Fibroblast of skin of right biceps (primary cell): ENCODE measurements at places on chromosomes 1 and 21.
A peak's percentile ranks its signal among the peaks of the same experiment; 100 is the strongest.

GRCh38 chr1:175399795-175400194 lies 207.2 kb upstream of the KIAA0040 start:
- DNase-seq, result no peak

DNA sequence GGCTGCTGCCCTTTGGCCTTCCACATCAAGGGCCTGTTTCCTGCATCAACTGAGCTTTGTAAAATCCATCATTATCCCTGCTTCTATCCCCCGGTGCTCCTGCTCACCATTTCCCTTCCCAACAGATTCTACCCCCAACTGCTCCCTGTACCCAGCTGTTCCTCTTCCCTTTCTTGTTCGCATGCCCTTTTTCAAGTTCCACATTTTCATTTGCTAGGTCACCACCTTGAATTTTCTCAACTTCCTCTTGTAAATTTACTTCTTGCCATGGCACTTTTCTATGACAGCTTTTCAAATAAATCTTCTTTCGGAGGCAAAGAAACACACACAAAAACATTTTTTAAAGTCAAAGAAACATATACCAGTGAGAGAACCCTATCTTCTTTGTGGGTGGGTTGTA lies 330.5 kb upstream of the ADGRL2 start:
- DNase-seq, result no peak

DNA sequence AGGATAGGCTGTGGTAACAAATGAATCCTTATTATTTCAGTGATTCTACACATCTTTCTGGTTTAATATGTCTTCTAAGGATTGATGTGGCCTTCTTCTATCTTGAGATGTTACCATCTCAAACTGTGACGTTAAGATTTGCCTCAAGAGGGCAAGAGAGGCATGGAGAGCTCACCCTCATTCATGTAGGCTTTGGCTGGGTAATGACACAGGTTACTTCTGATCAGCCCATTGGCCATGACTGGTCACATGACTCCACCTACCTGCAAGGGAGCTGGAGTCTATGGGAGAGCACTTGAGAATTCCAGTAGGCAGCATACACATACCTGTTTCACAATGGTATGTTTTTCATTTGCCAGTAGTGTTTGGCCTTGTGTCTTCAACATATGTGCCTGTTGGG lies 30.0 kb downstream of the CACHD1 start:
- DNase-seq, result no peak

DNA sequence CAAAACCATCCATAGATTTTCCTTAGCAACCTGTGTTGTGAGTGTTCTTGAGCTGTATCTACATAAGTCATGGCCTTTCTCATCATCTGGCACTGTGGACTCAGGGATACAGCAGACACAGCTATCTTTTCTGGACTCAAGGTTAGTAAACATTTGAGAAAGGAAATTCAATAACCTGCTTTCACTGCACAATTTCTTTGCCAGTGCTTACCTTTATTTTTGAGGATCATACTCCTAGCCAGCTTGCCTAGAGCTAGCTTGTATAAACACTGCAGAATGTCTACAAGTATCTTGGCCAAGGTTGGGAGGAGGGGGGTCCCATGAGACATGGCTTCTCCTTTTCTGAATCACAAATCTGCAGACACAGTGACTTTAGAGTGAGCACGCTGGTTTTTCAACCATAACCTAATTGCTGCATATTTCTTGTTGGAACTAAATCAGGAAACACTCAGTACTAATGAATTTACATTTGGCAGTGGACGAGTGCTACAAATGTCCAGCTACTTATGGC lies 27.2 kb downstream of the ADAMTS5 start:
- peak; percentile 91 for DNase-seq

DNA sequence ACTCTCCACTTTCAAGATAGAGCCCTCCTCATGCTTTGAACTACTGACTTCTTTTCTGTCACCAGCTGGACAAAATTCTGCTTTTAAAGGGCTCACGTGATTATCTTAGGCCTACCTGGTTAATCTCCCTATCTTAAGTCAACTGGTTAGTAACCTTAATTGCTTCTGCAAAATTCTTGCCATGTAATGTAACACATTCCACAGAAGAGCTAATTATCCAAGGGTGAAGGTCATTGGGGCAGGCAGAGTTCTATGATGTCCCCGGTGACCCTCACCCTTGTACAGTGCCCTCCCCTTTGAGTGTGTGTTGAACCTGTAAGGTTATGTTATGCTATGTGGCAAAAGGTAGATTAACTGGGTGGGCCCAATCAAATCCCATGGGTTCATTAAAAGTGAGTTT lies 25.2 kb upstream of the FOXE3 start:
- DNase-seq, result no peak

DNA sequence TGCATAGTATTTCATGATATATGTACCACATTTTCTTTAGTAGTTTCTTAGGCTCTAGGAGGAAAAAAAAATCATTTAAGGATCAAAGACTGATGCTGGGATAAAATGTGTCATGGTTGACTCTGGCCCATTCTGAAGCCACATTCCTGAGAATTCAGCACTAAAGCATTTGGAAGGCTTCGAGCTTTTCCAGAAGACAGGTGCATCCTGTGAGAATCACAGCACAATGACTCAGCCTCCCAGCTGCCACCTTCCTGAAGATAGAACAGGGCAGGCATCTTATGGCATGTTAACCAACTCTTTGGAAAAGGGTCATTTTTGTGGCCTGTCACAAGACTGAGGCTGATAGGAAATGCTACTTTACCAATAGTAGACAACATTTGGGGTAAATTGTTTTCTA lies 359.9 kb downstream of the PCP4 start:
- DNase-seq, result no peak

- no peak for DNase-seq
Measured at GRCh38 chr1:223266632-223267172, 97.3 kb downstream of the SUSD4 start.

- no peak for DNase-seq
Measured at GRCh38 chr1:41668967-41669366, 184.5 kb upstream of the EDN2 start.

- DNase-seq, result peak; percentile 15
Measured at GRCh38 chr1:17624611-17625233, 85.2 kb downstream of the ARHGEF10L start.

DNA sequence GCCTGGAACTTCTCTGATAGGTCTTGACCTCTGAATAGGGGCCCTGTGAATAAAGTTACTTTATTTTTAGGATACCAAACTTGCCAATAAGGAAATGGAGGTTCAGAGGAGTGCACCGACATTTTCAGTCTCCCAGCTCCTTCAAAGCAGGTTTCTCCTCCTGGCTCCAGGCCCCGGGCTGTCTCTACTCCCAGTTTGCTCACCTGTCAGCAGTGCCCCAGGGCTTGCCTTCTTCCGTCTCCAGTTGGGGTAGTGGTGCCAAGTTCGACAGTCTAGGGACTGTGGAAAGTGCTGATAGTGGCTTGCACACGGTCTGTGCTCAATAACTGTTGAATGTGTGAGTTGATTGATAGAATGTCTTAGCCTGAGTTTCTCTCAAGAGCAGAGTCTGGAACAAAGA lies 149.2 kb downstream of the ACTL8 start:
- no peak for DNase-seq

DNA sequence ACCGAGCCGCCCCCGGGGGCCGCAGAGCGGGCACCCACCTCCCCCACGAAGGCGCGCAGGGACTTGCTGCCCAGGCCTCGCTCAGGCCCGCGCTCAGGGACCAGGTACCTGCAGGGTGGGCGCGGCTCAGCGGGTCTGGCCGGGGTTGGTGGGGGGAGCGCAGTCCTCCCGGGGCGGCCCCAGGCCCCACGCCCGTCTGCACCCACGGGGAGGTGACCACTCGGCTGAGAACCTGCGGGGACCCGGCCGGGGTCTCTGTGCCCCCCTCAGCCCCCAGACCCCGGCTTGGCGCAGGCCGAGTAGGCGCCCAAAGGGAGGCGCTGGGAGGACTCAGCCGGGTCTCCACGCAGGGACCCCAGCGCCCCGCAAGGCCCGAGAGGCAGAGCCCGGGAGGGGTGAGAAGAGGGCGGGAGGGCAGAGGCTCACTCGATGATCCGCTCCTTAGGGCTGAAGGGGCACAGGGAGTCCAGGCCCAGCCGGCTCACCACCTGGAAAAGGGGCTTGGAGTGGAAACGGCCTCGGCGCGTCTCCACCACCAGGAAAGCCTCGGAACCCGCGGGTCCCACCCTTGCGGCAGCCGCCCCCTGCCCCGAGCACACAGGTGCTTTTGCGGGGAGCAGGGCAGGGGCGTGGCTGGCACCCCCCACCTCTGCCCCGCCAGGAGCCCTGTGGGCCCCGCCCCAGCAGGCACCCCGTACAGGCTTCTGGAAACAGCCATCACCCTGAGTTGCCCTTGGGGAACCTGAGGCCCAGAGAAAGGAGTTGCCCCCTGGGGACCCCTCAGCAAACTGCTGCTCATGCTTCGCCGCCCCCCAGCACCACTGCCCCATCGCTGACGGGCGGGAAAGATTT lies 9.3 kb downstream of the FTCD start:
- no peak for DNase-seq

GRCh38 chr1:50929376-50929958 lies 30.6 kb downstream of the FAF1 start:
- DNase-seq, result peak; percentile 33

GRCh38 chr21:44052830-44053226 lies 40.7 kb downstream of the TRAPPC10 start:
- DNase-seq, result no peak

GRCh38 chr1:26858891-26859640 lies 3.9 kb upstream of the SFN start:
- no peak for DNase-seq

GRCh38 chr1:4621646-4622045 lies 32.8 kb upstream of the AJAP1 start:
- DNase-seq, result no peak

GRCh38 chr1:223748773-223749733 lies 36.7 kb downstream of the CAPN2 start:
- DNase-seq, result peak; percentile 62

GRCh38 chr1:181174861-181175260 lies 86.4 kb downstream of the IER5 start:
- no peak for DNase-seq

DNA sequence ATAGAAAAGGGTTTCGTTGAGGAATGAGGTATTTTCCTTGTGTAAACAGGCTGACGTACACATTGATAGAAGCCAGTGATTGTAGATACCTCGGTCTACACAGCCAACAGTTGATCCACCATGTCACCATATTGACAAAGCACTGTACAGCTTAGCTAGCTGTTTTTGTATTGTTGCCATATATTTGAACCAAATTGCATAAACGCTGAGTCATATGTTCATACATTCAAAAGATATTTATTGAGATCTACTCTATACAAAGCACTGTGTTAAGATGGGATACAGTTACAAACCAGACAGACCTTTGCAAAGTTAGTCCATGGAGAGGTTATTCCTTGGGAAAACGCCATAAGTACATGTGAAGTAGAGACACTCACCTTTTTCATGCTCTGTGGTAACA lies 132.4 kb upstream of the ATP1B1 start:
- DNase-seq, result no peak

DNA sequence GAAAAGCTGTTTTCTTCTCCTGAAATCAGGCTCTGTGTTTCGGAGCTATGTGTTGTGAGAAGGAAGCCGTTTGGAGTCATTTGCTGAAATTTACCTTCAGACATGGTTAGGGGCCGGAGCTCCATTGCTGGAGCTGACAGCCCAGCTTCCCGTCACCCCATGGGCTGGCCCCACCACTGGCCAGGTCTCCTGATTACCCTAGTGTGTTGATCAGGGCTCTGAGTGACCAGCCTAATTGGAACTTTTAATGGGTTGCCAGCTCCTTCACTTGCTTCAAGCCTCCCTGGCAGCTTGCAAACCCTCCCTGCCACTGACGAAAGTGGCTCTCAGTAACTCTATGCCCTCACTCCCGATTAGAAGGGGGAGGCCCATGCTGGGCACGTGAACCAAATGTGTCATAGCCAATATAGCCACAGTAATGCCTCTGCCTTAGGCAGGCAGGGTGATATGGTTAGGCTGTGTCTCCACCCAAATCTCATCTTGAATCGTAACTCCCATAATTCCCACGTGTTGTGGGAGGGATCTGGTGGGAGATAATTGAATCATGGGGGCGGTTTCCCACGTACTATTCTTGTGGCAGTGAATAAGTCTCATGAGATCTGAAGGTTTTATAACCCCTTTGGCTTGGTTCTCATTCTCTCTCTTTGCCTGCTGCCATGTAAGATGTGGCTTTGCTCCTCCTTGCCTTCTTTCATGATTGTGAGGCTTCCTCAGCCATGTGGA lies 224.1 kb downstream of the TRABD2B start:
- no peak for DNase-seq

DNA sequence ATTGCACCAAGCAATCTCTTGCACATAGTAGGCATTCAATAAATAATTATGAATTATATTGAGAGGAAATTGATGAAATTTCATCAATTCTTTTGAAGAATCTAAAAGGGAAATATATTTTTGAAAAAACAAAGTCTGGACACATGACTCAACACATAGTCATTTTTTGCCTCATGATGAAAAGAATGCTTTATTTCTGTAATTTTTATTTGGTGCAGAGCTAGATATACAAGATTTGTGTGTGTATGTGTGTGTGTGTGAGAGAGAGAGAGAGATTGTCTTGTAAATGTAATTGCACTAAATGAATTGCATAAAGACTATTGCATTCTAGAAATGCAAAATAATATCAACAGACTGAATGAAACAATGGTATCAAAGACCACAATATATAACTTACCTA lies 206.2 kb upstream of the C1orf87 start:
- DNase-seq, result peak; percentile 58

GRCh38 chr1:79777481-79778219 lies 771.1 kb upstream of the ADGRL4 start:
- peak; percentile 26 for DNase-seq

DNA sequence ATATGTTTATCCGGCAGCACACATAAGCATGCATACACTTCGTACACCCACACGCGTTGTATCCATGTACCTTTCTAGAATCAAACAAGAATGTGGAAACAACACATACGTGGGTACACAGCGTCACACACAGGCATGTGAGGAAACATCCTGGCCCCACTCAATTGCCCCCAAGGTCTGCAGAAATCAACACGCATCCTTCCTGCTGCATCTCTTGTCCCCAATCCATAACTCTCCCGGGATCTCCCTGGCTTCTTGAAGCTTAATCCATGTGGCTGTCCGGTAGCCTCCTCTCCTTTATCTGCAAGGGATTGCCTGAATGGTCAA lies 5.5 kb upstream of the TBX15 start:
- DNase-seq, result no peak

GRCh38 chr1:174971902-174972301 lies 27.8 kb upstream of the CACYBP start:
- DNase-seq, result no peak

- DNase-seq, result peak; percentile 61
Measured at GRCh38 chr1:78619803-78620579, at the start of gene IFI44L. Gene IFI44L (plus strand): TSS chr1:78620448. CDS start chr1:78627916, 7,468 bp downstream.

- DNase-seq, result no peak
Measured at GRCh38 chr1:167362638-167363037, 142.0 kb downstream of the POU2F1 start.

GRCh38 chr1:43530483-43531106 lies at the start of gene PTPRF:
Gene PTPRF (plus strand): TSS chr1:43530883. CDS start chr1:43545076, 14,193 bp downstream.
- peak; percentile 65 for DNase-seq
